Hair follicular keratinocyte (primary cell): ENCODE measurements at places on chromosomes 12 and 14. TPM values are rescaled to one million over a fixed set of nuclear protein-coding genes. Genes with fewer than 3 reads are reported as not detected.

The TSPAN11 gene
- 0.08 TPM in 1 of 2 replicates, not detected in the other for total RNA-seq

The JDP2 gene
- 14.3 and 35.6 TPM in 2 replicates for total RNA-seq

The LGMN gene
- 43.6 and 48.8 TPM in 2 replicates for total RNA-seq

The B4GALNT3 gene
- 10.5 and 14.4 TPM in 2 replicates for total RNA-seq

The TAS2R42 gene
- not detected in 2 replicates for total RNA-seq

The PRH2 gene
- total RNA-seq = not detected in 2 replicates

The LRRC9 gene
- total RNA-seq = not detected in 2 replicates

The CRACR2A gene
- total RNA-seq = 0.08 and 1.7 TPM in 2 replicates

The PPP2R3C gene
- 10.5 and 15.9 TPM in 2 replicates for total RNA-seq

The SPATS2 gene
- total RNA-seq = 24.4 and 31.1 TPM in 2 replicates

The FAM90A1 gene
- 0.38 TPM in 1 of 2 replicates, not detected in the other for total RNA-seq

The KRT73 gene
- total RNA-seq = not detected in 2 replicates

The CLSTN3 gene
- 6.4 and 17.6 TPM in 2 replicates for total RNA-seq

The CD163L1 gene
- 0.16 and 0.38 TPM in 2 replicates for total RNA-seq

The GLIPR1 gene
- 3.4 and 7.4 TPM in 2 replicates for total RNA-seq

The LYZ gene
- not detected in 2 replicates for total RNA-seq

The PRB2 gene
- total RNA-seq = not detected in 2 replicates

The TAS2R8 gene
- total RNA-seq = not detected in 2 replicates

The ARMH4 gene
- 0.04 and 0.47 TPM in 2 replicates for total RNA-seq

The LRFN5 gene
- total RNA-seq = not detected in 2 replicates
